T-helper 1 cell (primary cell): ENCODE measurements at places on chromosomes 7 and 10.
A peak's percentile ranks its signal among the peaks of the same experiment; 100 is the strongest.

DNA sequence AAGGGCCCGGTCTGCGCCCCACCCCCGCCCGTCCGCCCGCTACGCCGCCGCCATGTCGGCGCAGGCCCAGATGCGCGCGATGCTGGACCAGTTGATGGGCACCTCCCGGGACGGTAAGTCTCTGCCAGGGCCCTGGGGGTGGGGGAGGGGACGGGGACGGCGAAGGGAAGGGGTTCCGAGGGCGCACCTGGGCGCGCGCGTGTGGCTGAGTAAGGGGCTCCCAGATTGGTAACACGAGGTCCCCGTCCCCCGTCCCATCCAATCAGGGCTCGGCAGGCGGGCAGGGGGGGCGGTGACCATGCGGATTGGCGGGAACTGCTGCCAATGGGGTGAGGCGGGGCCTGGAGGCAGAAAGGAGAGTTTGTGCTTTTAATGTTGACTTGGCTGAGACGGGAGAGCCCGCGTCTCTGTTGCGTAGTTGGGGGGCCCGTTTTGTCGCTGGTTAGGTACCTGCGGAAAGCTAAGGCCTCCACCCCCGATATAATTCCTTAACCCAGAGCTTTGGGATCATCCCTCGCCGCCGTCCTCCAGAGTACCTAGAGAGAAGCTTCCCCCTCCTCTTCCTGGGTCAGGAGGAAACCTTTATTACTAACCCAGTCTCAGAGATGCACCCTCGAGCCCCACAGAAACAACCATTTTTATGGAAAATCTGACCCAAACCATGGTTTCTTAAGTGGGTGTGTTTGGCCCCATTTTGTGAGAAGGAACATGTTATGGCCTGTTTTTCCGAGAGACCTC lies 685 bp downstream of the LUC7L2 start:
- peak; percentile 98 for DNase-seq

DNA sequence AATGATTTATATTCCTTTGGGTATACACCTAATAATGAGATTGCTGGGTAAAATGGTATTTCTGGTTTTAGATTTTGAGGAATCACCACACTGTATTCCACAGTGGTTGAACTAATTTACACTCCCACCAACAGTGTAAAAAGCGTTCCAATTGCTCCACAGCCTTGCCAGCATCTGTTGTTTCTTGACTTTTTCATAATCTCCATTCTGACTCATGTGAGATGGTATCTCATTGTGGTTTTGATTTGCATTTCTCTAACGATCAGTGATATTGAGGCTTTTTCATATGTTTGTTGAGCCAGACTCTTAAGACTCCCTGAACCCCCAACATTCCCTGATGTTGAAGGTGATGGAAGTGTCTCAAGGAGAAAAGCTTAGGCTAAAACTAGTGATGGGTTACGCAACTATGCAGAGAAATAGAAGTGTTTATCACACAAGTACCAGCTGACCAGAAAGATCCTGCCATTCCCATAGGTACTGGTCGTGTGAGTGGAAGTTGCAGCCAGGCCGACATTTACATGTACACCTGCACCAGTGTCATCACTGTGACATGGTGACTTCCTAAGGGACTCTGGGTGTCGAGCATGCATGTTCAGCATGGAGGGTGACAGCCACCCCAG lies 711.2 kb upstream of the NRP1 start:
- DNase-seq: no peak

DNA sequence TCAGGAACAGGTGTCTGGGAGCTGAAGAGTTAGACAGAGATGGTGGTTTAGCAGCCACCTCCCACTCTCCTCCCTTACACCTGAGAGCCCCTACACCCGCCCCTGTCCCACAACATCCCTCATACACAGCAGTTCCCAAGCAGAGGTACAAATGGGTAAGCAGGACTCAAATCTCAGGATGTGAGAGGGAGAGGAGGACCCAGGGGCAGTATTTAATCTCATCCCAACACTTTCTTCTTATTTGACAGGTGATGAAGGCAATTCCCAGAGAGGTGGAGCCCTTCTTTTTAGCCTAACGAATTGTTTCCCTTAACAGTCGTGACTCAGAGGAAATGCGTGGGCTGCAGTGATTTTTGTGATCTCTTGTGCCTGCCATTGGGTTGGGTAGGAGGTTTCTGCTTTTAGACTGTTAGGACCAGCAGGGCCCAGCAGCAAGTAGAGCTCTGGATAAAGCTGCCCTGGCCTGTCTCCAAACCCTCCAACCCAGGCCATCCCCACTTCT lies 191.3 kb downstream of the HECW1 start:
- peak; percentile 6 for DNase-seq

DNA sequence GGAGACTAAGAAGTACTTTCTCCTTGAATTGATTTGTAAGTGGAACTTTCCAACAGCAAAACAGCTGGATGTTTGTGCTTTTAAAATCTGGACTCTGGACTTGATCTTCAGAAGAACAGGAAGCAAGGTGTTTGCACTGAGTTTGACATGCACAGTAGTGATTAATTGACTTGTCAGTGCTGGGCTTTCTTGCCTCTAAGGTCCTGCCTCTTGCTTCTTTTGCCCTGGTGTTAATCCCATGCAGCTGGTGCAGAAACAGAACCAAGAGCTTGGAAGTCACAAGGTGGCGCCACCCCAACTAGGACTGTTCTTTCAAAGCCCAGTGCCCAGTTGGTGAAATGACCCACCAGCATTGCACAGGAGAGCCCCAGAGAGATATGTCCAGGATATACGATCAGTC lies 66.8 kb upstream of the SEPHS1 start:
- DNase-seq: no peak

- DNase-seq: no peak
Measured at GRCh38 chr7:94492601-94493000, 17.0 kb upstream of the CASD1 start.

DNA sequence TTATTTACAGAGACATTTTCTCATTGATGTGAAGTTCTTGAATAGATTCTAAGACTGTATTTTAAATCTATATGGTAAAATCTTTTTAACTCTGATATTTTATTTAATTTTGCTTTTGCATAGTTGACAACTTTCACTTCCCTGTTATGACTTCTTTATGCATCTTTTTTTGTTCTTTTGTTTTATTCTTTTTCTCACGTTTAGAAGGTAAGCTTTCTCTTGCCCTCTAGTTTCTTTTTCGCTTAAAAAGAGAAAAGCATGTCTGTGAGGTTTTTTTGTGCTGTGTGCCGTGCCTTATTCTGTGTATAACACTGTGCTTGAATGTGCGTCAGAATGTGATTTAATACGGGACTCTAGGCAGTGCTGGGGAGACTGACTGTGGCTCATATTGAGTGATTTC lies 74.7 kb downstream of the AP3M1 start:
- DNase-seq: no peak

- no peak for DNase-seq
Measured at GRCh38 chr10:49138361-49138891, 4.6 kb upstream of the FAM170B start.

DNA sequence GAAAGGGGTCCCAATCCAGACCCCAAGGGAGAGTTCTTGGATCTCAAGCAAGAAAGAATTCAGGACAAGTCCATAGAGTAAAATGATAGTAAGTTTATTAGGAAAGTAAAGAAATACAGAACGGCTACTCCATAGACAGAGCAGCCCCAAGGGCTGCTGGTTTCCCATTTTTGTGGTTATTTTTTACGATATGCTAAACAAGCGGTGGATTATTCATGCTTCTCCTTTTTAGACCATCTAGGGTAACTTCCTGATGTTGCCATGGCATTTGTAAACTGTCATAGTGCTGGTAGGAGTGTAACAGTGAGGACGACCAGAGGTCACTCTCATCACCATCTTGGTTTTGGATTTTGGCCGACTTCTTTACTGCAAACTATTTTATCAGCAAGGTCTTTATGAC lies 1033.4 kb downstream of the SORCS3 start:
- DNase-seq: no peak

- DNase-seq: no peak
Measured at GRCh38 chr10:84340187-84340586, 11.8 kb downstream of the CCSER2 start.

DNA sequence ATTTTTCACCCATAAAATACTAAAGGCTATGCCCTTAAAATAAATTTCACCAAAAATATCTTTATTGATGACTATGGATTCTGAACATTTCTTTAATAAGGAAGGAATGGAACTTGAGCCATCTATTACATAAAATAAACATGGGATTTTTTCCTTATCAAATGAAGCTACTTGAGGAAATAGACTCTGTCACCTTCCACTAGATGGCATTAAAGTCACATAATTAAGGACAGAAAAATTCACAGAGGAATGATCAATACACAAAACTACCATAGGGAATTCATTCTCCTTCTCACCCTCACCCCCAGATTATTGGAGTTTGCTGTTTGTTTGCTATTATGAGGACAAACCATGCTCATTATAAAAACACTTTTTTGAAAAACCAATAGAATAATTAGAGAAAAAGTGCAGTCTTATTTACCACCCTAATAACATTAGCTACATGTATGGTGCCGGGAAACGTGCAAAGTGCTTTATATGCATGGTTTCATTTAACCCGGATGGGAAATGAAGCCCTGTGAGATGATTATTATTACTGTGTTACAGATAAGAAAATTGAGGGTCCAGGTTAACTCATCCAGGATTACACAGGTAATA lies 21.1 kb upstream of the FOXI2 start:
- DNase-seq: no peak

DNA sequence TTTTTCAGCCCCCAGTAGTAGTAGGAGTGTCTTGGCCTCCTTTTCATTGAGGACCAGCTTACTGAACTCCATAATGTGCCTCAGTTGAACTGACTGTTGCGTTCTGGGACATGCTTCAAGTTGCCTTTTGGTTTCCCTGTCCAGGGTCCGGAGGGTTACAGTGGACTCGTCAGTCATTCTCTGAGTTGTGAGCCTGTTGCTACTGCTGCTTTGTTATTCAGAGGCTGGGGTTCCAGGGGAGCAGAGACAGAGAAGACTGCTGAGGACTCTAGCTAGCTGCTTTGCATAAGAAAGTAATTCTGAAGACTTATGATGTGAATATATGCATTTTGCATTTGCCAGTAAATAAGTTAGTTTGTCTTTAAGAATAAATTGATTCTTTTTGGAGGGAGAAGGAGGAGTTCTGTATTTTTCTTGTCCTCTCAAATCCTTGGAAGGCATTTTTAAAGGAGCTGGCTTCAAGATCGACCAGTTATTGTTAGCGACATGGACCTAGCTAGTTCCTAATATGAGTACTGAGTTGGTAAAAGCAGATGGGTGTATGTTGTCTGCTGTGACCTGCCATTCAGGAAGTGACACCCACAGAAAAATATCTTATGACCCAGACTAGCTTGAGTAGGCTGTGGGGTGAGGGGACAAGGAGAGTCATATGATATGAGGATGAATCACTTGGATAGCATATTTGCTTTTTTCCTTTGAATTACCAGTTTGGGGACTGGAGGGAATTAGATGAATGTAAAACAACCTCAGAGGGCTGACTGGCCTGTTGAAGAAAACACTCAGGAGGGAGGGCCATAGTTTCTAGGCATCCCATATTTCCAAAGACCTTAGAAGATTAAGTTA lies 8.3 kb downstream of the PI4K2A start:
- DNase-seq: no peak

DNA sequence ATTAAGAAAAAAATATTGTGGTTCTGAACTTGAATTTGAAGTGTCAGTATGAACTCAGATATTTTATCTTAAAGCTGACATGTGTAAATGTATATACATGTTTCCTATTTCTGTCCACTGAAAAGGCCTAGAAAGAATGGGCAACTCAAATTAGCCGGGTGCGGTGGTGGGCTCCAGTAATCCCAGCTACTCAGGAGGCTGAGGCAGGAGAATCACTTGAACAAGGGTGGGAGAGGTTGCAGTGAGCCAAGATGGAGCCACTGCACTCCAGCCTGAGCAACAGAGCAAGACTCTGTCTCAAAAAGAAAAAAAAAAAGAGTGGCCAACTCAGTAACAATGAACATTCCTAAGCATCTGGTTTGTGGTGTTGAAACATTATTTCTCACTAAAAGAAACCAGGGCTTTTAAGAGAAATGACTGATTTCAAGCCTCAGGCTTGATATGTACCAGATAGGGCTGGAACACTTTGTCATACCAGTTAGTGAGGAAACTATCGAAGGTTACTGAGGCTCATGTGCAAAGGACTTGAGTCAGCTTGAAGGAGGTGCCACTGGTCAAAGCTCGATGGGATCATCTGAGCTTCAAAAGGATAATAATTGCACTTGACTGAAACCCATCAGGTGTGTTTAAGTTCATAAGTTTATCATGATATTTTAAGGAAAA lies 40.5 kb downstream of the AOAH start:
- DNase-seq: peak; percentile 68

GRCh38 chr7:435630-436366 lies 83.8 kb downstream of the PDGFA start:
- DNase-seq: no peak

- no peak for DNase-seq
Measured at GRCh38 chr7:35993676-35994606, 159.1 kb upstream of the EEPD1 start.

- no peak for DNase-seq
Measured at GRCh38 chr10:64733980-64734379, 1212.8 kb downstream of the REEP3 start.

- no peak for DNase-seq
Measured at GRCh38 chr7:40219917-40220316, 85.1 kb downstream of the SUGCT start.

DNA sequence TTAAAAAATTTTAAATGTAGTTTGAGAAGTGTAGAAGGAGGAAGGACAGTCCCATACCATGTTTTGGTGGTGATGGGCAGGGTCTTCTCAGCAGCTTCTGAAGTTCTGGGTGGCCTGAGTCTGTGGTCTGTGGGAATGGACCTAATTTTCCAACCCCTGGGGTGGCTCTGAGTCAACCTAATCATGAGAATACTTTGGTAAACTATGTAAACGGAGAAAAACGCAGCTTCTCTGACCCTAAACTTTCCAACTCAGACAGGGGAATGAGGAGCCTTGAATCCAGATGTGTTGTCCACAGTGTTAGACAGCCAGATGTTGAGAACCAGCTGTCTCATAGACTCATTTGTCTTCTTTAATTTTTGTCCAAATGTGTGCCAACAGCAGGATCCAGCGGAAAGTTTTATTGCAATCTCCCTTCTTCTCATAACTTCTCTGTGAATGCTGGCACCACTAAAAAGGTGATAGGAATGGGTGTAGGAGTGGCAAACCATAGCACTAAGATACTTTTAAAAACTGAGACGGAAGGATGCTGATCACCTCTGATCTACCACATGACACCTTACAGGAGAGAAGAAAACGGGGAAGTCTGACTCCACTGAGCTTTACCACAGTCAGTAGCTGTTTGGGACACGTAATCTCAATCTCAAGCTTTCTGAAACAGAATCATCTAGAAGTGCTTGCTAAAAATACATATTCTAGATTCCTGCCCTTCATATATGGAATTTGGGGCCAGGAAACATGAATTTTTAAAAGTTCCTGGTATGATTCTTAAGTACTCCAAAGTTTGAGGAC lies 90.5 kb upstream of the PHYHIPL start:
- DNase-seq: no peak

DNA sequence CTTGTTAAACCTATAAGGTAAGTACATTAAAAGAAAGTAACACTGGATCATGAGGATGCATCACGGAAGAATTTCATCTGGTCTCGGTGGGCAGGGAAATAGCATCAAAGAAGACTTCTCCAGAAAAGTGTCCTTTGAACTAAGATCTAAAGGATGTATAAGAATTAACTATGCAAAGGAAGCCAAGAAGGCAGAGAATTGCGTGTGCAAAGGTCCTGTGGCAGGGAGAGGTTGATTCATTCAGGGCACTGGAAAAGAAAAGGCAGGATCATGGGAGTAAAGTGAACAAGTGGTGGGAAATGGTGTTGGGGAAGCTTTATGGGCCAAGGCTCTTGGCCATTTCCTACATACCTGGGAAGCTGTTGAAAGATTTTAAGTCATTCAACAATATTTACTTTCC lies 288.3 kb downstream of the SFMBT2 start:
- DNase-seq: no peak
